NCI-H446 treated with DMSO at 0.1 percent for 48 hours (cell line): ENCODE measurements at places on chromosomes 1 and 21.

GRCh38 chr1:147723691-147724323, 36.6 kb downstream of the GJA5 start:
- DNase-seq, result no peak

- no peak for DNase-seq
These were observed 11.5 kb downstream of the PLXNA2 start for GRCh38 chr1:208232662-208233038.

GRCh38 chr1:8598060-8598724, 219.2 kb downstream of the RERE start:
- no peak for DNase-seq

GRCh38 chr1:221031458-221032203, 152.4 kb downstream of the HLX start:
- no peak for DNase-seq

DNA sequence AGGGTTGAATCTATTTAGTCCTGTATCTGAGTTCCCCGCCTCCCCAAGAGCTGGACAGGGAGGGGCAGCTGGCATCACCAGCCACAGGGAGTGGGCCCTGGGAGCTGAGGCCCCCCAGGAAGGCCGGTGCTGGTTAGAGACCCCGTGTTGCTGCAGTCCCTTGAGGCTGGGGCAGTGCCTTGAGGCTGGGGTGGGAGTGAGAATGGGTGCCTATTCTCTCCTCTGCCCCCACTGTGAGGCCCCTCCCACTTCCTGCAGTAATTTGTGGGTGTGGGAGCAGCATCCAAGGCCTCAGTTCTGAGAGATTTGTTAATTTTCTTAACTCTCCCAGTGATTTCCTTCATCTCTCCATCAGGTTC, 2.5 kb upstream of the TRAPPC3 start:
- DNase-seq, result no peak
